ENCODE measurements at places on chromosomes 4 and X.
A peak's percentile ranks its signal among the peaks of the same experiment; 100 is the strongest.

DNA sequence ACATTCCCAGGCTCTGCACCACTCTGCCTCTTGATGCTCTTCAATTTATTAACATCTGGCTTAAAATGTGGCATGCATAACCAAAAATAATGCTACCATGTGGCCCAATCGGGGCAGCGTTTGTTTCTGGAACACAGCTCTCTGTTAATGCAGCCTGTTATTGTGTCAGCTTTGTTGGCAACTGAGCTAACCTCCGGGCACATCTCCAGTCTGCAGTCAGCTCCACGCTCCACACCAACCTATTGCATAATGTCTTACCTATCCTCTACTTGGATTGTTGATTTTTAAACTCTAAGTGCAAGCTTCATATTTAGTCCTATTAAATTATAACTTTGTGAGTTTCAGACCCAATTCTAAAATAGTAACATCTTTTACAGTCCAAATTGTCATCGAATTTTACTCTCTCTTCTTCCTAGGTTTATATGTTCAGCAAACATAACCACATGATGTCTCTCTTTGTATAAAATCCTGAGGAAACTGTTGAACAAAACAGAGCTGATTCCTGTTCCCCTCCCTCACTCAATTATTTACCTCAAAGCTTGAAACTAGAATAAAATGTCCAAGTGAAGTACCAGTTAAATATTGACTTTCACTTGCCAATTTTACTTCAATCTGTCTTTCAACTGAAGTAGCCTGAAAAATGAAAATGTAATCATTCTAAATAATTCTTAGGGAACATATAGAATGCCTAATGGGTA lies 92.2 kb upstream of the RAPGEF2 start:
- DNase-seq, result no peak

DNA sequence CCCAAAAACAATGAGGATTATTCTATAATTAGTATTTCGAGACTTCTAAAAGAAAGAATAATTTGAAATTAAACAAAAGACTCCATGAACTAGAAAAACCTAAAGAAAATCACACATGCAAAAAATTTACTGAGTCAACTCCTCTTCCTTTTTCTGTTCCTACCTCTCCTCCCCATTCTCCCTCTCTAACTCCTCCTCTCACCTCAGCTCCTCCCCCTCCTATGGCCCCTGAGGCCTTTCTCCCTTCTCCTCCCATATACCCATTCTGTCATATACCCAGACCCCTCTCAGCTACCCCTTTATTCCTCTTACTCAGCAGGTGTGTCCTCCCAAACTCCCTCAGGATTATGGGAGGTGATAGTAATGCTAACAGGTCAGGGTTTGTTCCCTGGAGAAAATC lies 57.4 kb downstream of the SERTM2 start:
- DNase-seq, result no peak

DNA sequence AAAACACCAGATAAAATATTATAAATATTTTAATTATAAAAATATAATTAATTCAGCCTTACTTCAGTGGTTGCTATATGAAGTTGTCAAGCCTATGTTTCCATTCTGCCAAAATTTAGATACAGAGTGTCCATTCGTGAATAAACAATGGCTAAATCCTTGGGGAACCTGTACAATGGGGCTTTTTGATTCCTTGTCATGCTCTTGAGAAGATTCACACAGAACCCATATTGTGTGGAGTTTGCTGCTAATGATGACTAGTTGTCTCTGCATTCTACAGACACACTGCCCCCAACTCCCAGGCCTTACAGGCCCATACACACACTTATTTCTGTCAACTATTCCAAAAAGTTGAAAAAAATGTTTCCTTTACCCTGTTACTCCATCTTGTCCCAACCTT lies 33.4 kb upstream of the MAGEC2 start:
- no peak for DNase-seq

GRCh38 chrX:20320461-20321159 lies 53.9 kb upstream of the RPS6KA3 start:
- no peak for DNase-seq

- no peak for DNase-seq
Observed at GRCh38 chr4:5215321-5215720, 164.0 kb downstream of the STK32B start.

DNA sequence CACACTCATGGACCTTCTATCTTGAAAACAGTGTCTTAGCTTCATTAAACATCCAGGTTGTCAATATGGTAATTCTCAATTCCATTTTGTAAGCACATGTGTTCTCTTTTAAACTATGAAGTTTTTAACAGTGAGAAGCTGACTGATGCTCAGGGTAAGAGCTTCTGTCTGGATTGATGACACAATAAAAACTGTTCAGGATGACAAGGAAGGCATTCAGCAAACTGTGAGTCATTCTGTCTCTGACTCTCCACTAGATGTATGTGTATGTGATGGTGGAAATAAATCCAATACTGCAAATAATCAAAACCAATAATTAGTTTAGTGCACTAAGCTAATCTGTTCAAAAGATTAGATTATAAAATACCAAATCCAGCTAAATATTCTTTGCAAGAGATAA lies 115.3 kb upstream of the ARX start:
- DNase-seq, result no peak

- DNase-seq, result no peak
Observed at GRCh38 chrX:10044021-10044420, 76.9 kb downstream of the CLDN34 start.

- DNase-seq, result no peak
Observed at GRCh38 chr4:189656641-189657040, 284.0 kb upstream of the FRG1 start.

GRCh38 chr4:41319553-41319952 lies 62.8 kb downstream of the UCHL1 start:
- no peak for DNase-seq

- no peak for DNase-seq
Observed at GRCh38 chr4:139789096-139789654, 123.6 kb downstream of the MGST2 start.

DNA sequence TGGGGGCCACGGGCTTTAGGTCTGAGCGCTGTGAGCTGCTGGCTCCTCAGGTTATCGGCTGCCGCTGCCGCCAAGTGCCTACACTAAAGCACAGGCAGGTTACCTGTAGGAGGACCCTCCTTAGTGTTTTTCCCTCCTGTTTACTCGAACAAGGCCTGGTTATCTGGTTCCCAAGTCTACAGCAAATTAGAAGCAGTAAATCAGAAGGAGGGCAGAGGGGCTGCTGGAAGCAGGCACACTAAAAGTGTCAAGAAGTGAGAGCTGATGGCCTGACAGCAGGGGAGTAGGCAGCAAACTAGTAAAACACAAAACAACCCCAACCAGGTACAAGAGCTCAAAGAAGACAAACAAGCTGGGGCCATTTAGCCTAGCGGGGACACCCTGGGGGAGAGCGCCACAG lies 125.0 kb upstream of the PJA1 start:
- no peak for DNase-seq

DNA sequence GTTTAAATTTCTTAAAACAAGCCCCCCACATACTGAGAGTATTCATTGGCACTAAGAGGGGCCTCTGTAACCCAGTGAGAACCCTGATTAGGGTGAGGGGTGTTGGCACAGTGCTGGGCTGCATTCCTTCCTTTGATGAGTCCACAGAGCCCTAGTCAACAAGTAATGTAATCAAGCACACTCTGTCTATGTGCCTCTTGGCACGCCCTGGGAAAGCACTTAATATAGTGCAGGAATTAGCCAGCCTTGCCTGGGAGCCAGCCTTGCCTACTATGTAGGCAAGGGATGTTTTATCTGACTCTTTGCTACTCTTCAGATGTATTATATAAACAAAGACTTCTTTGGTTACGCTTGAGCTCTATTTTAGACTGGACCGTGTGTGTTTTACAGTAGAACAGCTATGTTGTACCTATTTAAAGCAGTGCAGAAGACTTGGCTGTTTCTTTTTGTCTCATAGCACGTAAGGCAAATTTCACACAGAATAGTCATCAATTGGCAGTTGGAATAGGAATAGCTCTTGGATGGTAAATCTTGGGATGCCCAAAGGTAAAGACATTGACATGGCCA lies 64.3 kb downstream of the FRAS1 start:
- no peak for DNase-seq

DNA sequence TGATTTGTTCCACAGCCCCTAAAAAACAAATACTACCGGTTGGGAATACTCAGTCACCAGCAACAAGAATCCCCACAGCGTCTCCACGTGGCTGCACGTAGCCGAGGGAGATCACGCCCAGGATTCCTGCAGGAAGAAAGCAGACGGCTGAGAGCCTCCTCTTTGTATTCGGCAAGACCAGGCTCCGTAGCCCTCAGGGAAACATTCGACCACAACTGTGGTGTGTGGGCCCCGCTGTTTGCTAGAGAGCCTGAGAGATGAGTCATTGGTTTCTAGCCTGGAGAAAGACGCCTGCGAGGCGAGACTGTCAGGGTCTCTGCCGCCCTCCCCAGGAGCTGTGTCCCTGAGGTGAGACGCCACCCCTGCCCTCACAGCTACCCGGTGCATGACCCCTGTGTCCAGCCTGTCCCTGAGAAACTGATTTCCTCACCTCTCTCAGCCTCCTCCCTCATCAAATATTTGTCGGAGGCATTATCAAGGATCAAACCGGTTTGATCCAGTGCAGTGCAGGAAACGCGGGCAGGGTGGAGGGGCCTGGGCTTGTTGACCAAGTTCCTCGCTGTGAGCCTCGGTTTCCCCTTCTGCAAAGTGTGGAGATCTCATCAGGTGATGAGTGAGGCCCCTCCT lies 4.7 kb upstream of the S100P start:
- DNase-seq, result peak; percentile 58

- no peak for DNase-seq
Observed at GRCh38 chrX:113966791-113967190, 617.1 kb upstream of the HTR2C start.

GRCh38 chr4:89298788-89299152 lies 8.8 kb downstream of the GPRIN3 start:
- no peak for DNase-seq

DNA sequence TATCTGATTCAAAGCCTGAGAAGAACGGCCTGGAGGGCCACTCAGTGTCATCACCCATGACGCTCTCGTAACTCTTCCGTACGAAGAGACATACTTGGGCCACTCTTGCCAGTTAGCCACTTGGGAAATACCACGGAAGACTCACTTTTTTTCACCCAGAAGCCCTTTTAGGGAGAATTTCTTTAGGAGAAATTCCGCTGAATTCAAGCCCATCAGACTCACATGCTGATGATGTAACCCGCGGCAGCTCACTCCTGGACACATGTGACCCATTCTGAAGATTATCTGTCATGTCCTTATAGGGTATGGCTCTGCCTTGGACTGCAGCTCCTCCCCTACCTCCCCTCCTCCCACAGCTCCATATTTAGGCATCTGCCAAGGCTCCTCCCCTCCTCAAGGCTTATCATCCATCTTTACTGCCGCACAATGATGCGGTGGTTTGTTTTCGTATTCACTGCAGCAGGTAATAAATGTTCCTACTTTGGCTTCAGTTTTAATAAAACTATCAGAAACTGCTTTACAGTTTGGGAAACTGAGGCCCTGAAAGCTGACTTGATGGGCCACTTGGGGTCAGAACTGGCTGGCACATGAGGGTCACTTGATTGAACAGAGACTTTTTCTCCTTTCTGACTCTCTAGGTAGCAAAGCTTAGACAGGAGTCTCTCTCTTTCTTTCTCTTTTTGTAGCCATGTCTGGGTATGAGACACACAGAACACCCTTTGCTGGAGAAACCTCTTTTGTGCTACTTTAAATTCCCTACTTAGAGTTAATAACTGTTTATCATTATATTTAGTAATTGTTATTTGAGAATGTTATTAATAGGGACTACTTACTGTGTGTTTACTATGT lies 42.1 kb downstream of the RHOH start:
- DNase-seq, result peak; percentile 52

DNA sequence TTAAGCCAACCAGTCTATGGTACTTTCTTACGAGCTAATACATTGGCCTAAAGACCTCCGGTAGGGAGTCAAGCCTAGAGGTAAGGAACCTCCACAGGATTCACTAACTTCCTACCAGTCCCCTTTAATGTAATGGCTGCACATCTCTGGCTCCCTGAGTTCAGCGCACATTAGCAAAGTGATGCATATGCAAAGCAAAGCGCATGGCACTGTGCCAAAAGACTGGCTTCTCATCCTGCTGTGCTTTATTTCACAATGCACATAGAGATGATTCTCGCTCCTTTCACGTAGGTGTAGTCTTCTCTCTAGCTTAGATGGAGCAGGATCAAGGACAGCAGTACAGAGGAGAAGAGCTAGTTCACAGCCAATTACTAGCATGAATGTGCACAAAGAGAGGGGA lies 14.6 kb upstream of the CLTRN start:
- DNase-seq, result no peak

- no peak for DNase-seq
Observed at GRCh38 chr4:91322961-91323360, 980.8 kb upstream of the GRID2 start.

GRCh38 chr4:168383510-168383909 lies 65.0 kb upstream of the DDX60 start:
- no peak for DNase-seq

GRCh38 chrX:9278475-9279233 lies 186.2 kb upstream of the TBL1X start:
- DNase-seq, result no peak

DNA sequence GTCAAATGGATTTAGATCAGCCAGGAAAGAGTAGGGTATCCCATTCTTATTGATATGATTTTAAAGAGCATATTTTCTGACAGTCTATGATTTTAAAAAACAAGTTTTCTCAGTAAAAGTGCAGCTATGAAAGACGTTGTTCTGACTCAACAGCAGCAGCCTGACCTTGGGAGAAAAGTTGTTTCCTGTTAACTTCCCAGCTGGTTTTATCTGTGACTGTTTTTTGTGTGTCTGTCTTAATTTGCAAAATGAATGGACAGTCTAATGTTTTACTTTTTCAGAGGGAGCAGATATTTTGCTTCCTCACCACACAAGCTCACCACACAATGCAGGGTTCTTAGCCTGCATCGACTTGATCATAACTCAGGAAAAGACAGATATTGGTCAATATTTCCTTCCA lies 764 bp upstream of the MTHFD2L start:
- DNase-seq, result no peak

- DNase-seq, result no peak
Observed at GRCh38 chr4:100823993-100824323, 306.1 kb upstream of the EMCN start.

DNA sequence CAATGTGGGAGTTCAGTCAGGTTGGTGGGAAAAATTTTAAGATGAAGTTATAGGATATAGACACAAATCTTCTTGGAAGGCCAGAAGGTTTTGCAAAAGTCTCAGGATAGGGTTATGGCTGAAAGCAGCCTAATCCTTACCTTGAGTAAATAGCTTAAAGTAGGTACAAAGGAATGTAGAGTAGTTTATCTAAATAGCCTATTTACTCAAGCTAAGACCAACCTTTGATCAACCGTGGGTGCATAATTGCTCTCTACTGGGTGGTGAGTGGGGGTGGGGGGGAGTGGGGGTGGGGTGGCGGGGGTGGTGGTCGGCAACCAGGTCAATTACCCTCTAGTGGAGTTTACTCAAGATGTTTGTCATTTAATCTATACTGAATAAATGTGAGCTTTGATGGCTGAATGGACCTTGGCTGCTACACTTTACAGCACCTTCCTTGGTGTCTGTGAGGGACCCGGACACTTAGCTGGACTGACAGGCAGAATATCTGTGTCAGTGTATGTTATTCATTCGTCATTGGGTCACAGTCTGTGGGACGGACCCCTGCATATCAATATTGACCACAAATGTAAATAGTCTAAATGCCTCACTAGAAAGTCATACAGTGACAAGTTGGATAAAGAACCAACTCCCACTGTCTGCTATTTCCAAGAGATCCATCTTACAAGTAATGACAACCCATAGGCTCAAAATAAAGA lies 545.7 kb upstream of the PABPC4L start:
- DNase-seq, result no peak

All from stimulated activated CD8-positive, alpha-beta memory T cell treated with anti-CD3 and anti-CD28 coated beads, Interleukin-12 subunit alpha, Interleukin-12 subunit beta, amount 100 ng/mL, for 4 hours (primary cell).